ENCODE measurements at places on chromosomes 7 and 10.

DNA sequence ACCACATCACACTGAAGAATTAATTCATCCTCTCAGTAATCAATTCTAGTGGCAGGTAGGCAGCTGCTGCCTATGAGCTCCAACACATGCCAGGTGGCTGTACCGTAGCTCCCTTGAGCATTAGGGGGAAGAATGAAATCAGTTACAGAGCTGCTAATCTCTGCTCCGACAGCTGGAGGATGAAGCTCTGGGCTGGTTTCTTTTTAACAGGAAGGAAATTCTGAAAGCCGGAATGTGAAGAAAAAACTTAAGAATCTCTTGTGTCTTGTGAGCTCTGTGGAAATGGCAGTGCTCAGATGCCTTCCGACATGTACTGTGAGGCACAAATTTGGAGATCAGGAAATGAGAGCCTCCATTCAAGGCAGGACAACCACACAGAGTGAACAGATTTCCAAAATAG, 2.8 kb upstream of the AHCYL2 start:
- DNase-seq: no peak

DNA sequence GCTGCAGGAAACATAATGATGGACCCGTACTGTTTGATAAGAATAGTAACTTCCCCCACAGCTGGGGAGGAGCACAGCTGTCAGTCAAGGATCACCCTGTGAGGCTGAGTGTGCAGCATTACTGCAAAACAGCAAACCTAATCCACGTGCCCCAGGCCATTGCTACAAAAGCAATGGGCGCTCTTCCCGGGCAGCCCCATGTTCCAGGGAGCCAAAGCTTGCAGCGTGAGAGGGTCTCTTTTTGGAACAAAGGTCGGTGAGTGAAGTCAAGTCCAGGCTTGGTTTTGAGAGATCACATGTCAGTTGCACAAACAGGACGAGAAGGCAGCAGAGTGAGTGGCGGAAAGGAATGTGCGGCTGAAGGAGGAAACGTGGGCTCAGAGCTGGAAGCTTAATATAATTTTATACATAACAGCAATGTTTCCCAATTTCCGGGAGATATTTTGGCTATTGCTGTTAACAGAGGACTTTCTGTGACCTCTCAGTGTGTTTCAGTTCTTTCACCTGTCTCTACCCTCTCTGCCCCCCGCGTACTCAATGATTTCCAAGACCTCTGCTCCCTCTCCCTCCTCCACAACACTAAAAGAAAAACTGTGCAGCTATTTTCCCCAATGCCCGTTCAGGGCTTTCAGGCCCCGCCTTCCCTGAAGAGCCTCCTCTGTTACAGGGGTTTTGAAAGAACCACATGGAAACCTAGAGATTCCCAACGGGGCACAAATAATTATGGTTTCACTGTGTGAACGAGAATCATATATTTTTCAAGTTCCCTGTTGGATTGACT, 128.9 kb downstream of the MTPAP start:
- DNase-seq: no peak

GRCh38 chr10:102379383-102379782, 16.1 kb upstream of the NFKB2 start:
- no peak for DNase-seq

GRCh38 chr10:50541921-50542320, 81.8 kb downstream of the SGMS1 start:
- DNase-seq: no peak

DNA sequence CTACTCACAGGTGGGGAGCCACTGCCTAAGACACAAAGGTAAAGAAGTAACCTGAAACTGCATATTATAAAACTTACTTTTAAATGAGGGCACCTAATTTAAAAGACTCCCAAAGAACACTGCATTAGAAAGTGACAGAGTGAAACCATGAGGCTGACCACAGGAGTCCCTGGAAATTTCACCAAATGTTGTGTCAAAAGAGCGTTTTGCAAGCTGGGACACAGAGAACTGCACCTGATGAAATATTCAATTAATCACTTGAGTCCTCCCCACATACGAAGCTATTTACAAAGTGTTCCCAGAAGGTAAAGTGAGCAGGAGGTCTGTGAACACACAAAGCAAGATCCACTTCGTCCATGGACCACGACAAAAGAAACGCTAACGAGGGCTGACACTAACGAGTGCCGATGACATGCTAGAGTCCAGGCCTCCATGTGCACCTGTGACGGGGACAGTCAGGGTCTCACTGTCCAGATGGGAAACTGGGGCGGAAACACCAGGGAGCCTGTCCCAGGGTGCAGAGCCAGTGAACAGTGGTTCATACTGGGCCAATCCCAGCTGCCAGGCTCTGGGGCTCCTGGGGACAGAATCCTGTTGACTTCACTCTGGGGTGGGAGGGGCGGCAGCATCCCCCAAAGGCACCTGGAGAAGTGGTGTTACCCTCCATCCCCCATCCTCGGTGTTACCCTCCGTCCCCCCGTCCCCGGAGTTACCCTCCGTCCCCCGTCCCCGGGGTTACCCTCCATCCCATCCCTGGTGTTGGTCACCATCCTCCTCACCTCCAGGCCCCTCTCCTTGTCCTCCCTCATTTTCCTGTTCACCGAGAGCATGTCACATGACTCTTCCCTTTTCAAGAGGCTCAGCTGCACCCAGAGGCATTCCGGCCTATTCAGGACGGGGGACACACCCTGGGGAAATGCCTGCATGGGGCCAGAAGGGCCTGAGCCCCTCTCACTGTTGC, 63.4 kb downstream of the DIP2C start:
- no peak for DNase-seq

- DNase-seq: no peak
These were observed 107.7 kb downstream of the ICA1 start for GRCh38 chr7:8154272-8154671.

DNA sequence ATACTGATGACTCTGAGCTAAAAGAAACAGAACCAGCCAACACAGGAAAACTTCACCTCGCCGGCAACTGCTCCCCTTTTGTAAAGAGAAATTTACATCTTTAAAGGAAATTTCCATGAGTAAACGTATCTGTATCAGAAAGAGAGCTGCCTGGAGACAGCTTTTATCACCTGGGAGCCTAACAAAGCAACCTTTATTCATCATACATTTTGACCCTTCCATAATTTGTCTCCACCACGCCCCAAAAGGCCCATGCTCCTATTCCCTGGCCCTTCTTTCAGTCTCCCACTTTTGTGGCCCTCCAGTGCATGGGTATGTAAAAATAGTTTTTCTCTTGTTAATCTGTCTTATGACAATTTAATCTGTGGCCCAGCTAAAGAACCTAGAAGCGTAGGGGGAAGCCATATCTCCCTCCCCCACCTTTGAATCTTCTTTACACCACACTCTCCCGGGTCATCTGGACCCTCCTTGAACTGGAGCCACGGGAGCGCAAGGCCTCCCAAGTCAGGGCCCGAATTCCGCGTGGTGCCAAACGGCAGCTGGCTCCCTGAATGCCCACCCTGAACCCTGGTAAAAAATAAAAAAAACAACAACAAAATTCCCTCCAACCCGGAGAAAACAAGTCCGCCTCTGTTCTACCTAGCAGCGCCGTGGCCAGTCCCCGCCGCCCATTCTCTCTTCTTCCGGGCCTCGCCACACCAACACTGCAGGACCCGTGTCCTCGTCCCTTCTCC, 15.4 kb upstream of the FKBP9 start:
- no peak for DNase-seq

GRCh38 chr7:93756890-93757289, 133.7 kb downstream of the TFPI2 start:
- DNase-seq: no peak

GRCh38 chr10:73248259-73248724, 1.2 kb upstream of the DNAJC9 start:
- DNase-seq: no peak

- no peak for DNase-seq
These were observed 22.9 kb upstream of the ELFN1 start for GRCh38 chr7:1646957-1647891.

DNA sequence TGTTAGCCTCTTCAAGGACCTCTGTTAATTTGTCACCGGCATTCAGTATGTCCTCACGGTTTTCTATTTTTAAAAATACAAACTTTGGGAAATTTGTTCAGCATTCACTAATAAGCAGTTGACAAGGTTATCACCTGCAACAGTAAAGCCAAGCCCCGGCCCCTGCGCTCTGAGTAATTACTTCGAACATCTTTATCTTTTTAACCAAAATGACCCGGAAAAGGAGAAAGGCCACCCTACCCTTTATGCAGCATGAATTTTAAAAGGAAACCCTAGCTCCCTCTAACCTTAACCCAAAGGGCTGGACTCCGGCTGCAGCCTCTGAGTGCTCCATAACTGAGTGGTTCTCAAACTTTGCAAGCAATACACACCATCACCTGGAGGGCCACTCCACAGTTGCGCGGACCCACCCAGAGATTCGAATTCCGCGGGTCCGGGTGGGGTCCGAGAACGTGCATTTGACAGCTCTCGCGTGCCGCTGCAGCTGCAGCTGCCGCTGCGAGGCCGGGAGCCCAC, 940 bp downstream of the NSMCE4A start:
- DNase-seq: no peak

DNA sequence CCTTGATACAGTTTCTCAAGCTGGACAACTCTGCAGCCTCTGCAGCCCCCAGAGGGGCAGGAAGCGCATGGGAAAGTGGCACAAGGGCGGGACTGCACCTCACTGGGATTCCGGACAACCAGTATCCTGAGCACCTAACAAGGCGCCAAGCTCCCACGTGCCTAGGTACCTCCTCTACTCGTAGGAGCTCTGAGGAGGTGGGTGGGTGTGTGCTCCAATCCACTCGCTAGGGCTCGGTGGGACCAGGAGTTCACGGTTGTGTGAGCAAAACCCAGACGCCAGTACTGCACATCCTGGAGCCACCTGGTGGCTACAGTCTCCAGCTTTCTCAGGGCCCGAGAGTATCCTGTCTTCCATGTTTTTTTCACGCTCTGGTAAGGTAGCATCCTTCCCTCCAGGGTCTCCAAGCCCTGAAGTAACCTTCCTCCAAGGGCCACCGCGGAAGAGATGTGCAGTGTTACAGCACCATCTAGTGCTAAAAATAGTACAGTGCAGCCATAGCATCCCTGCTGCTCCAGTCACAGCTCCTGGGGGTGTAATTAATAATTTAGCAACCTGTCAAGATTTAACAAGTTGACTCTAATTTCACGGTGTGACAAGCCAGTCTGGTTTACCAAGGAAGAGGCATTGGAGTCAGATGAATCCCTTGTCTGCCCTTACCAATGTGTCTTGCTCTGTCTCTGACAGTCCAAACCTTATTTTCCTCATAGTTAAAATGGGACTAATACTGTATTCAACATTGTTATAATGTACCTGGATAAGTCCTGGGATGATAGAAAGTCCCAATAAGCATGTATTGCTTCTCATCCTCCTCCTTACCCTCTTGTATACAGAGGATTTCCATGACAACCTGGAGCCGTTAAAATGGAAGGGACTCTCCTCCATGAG, 70.4 kb downstream of the HERPUD2 start:
- DNase-seq: no peak

DNA sequence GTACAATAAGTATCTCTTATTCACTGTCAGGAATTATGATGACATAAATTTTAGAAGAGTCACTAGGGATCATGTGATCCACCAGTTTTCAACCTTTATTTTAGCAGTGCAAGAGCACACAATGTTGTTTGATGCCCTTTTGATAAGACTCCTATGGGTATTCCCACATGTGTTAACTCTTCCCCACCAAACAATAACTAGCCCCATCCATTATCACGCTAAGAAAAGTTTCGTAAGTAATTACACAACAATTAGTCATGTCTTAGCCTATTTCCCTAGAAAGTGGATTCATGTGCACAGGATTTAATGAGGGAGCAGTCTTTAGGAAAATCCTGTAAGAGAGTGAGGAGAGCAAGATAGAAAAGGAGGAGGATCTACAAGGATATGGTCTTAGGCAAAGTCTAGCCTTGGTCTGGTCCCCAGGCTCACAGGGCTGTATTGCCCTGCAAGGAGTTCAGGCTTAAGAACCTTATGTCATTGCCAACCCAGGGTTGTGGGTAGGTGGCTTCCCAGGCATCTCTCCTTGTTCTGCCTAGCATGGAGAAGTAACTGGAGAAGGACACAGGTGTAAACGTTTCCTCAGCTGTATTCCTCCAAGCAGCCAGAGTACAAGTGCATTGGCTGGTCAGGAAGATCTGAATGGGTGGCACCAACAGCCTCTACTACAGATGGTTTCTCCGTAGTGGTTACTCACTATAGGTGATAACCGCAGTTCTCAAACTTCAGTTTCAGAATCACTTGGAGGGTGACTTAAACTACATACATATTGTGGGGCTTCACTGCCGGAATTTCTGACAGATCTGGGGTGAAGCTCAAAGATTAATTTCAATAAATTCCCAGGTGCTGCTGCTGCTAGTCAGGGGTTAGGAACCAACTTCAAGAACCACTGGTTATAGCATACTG, 574.5 kb downstream of the SUGCT start:
- no peak for DNase-seq

- DNase-seq: no peak
These were observed 86.8 kb downstream of the ANKRD7 start for GRCh38 chr7:118311121-118311836.

- DNase-seq: no peak
These were observed 64.6 kb downstream of the COL13A1 start for GRCh38 chr10:69866246-69866687.

DNA sequence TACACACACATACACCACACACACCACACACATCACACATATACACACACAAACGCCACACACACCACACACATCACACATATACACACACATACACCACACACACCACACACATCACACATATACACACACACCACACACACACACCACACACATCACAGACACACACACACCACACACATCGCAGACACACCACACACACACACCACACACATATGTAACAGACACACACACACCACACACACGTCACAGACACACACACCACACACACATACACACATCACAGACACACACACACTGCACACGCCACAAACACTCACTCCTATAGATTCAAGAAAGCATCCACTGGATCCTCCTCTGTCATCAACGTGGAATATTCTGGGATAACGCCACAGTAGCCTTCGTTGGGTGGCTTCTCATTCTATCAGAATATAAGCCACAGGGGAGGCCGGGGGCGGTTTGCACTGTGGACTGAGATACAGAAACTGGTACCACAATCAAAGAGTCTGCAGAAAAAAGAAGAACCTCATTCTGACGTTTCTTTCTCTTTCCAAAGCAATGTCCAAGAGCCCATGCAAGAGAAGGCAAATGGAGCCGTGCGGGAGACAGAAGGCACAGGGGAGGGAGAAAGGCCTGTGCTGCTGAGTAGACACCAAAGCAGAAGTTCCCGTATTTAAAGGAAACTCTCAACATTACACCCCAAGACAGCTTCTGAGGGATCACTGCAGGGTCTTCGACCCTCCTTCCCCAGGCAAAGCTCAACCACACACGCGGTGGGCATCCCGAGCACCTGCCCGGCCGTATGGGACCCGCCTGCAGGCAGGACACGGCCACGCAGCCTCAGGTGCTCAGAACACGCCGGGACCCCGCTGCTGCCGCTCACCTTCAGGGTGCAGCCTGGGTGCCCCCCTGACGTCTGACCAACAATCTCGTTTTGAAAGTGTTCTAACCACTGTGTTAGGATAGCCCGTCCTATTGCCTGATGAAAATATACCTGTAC, 321.2 kb downstream of the DNAJB6 start:
- no peak for DNase-seq

- no peak for DNase-seq
These were observed 298.6 kb upstream of the MTPN start for GRCh38 chr7:136275794-136276193.
